NK-92 treated with Interleukin-12 subunit alpha and Interleukin-12 subunit beta, amount 100 ng/mL, for 24 hours (cell line): ENCODE measurements at places on chromosomes 11 and 22.

DNA sequence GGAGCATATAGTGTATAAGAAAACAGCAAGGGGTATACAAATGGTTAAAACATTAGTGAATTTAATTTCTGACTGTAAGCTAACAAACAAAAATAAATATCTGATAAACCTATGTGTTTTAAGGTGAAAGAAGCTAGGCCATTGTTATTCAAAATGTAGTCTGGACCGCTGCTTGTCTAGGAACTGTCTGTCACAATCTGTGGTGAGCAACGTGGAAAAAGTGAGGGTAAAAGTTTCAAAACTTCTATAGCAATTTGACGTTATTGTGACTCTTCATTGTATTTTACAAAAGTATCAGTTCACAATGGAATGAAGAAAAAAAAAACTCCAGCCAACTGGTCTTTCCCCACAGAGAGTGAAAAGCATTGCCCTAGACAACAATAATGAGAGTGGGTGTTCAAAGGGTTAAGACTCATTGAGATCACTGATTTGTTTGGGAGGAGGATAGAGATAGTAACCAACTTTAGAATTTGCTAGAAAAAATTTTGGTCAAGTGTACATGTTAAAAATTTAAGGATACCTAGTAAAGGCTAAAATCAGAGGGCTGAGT lies 79.1 kb downstream of the UVRAG start:
- DNase-seq = no peak

DNA sequence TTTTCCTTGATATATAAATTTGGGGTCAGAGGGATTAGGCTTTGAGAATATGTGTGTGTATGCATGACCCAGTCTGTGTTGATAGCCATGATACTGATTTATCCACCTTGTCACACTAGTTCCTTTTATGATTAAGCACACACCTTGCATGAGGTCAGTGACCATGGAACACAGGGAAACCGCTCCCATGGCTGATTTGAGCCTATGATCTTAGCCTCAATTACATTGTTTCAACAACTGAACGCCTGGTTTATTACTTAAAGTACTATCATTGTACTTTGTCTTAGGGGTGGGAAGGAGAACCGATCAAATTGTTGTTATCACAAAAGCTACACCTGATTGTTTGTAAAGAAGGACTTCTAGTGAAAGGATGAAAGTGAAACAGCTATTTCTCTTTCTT lies 70.7 kb downstream of the ARFGAP2 start:
- DNase-seq = no peak

- DNase-seq = no peak
These were observed 4.4 kb downstream of the CST6 start for GRCh38 chr11:66015936-66016792.

DNA sequence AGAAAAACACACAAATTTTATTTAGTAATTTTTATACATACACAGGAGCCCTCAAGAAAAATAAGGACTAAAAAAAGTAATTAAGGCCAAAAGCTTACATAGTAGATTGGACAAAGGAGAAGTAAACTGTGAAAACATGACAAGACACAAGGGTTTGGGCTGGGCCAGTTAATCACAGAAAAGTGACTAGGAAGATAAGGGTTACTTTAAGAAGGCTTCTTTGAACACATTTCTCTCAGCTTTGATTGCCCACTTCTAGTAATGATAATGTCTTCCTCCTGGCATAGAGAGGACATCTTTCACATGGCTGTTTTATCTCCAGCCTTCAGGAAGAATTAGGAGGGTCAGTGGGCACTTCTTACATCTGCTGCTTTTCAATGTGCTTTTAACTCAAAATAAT lies 3.4 kb downstream of the RNF141 start:
- DNase-seq = no peak
